ENCODE measurements at places on chromosomes 6 and 20.

- DNase-seq: no peak
Measured at GRCh38 chr6:137550535-137550934, 56.3 kb upstream of the OLIG3 start.

DNA sequence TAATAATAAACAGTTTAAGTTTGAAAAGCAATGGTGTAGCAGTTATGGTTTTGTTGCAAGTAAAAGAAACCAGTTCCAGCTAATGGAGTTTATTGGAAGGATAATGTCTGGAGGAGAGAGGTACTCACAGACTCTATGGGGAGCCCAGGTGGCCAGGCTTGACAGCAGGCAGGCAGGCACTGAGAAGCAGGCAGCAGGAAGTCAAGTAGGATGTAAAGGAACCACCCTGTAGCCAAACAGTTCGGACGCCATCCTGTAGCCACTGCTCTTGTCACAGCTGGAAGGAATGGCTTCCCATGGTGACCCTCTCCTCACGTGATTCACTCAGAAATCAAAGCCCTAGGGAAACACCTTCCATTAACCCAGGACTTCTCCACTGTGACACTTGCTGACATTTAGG lies 96.7 kb upstream of the MC3R start:
- no peak for DNase-seq

DNA sequence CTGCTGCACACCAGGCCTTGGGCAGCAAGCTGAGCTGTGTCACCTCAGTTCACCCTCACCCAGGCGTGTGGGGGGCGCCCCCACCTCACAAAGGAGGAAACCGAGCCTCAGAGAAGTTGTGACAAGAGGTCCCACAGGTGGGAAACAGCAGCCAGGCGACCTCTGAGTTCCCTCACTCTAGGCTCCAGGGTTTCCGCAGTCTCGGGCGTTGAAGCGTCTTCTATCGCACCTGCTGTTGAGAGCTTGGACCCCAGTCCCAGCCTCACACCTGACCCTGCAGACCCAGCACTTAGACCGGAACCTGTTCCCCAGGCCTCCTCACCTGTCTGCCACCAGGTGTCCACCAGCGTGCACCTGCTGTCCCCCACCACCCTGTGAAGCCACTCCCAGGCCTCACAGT lies 22.3 kb upstream of the APMAP start:
- DNase-seq: no peak

DNA sequence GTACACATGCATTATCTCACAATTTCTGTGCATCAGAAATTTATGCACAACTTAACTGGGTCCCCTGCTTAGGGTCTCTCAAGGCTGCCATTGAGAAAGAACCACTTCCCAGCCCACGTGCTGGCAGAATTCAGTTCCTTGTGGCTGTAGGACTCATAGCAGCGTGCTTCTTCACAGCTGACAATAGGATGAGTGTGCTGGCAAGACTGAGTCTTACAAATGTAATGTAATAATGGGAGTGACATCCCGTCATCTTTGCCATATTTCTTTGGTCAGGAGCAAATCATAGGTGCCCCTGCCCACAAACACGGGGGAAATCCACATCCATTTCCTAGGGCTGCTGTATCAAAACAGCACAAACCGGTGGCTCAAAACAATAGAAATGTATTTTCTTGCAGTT lies 77.4 kb downstream of the FIG4 start:
- no peak for DNase-seq

- no peak for DNase-seq
Measured at GRCh38 chr6:125922322-125922860, 34.2 kb upstream of the HINT3 start.

GRCh38 chr6:169386411-169387057 lies 132.9 kb upstream of the THBS2 start:
- peak; percentile 24 for DNase-seq

DNA sequence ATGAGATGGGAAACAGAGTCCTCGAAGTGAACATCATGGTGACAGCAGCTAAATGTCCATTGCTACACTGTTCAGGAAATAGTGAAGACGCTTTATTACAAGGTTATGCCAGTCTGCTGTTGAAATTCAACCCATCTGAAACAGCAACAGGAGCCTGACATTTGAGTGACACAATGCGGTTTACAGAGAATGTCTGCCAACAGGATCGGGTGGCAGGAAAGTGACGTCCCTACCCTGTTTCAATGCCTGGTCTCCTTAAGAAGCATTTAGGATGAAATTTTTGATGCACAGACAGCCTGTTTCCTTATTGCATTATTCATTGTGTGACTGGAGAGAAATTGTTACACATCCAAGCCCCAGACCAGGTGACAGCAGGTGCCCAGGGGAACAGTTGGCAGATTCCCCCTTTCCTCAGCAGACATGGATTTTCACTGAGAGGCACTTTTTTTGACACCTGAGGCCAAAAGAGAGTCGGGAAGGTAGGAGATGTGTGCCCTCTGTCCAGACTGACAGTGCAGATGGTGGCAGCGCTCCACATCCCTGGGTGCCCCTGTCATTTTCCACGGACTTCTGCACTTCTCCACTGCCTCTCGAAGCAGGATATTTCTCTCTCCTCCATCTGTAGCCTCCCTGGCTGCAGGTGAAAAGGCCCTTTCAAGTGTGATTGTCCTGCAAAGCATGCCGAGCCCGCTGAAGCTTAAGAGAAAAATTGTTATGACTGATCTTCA lies 87.9 kb downstream of the BFSP1 start:
- no peak for DNase-seq

DNA sequence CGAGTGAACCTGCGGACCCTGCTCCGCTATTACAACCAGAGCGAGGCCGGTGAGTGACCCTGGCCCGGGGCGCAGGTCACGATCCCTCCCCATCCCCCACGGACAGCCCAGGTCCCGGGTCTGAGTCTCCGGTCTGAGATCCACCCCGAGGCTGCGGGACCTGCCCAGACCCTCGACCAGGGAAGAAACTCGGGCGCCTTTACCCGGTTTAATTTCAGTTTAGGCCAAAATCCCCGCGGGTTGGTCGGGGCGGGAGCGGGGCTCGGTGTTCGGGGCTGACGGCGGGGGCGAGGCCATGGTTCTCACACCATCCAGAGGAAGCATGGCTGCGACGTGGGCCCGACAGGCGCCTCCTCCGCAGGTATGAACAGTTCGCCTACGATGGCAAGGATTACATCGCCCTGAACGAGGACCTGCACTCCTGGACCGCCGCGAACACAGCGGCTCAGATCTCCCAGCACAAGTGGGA lies 46.9 kb upstream of the TRIM26 start:
- DNase-seq: peak; percentile 76

DNA sequence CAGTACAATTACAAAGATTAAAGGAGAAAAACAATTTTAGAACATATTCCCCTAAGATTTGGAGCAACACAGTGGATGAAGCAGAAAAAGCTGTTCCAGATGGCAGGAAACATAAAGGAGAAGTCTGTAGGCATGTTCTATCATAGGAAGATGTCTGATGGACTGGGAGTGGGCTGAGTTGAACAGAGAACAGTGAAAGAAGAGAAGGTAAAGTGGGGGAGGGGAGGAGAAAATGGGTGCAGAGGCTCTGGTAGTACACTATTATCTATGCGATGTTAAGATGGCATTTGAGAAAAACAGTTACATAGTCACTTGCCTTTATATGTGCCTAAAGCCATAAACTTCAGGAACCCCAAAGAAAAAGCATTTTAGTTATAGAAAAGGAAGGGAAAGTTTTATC lies 4.2 kb upstream of the PHIP start:
- no peak for DNase-seq

DNA sequence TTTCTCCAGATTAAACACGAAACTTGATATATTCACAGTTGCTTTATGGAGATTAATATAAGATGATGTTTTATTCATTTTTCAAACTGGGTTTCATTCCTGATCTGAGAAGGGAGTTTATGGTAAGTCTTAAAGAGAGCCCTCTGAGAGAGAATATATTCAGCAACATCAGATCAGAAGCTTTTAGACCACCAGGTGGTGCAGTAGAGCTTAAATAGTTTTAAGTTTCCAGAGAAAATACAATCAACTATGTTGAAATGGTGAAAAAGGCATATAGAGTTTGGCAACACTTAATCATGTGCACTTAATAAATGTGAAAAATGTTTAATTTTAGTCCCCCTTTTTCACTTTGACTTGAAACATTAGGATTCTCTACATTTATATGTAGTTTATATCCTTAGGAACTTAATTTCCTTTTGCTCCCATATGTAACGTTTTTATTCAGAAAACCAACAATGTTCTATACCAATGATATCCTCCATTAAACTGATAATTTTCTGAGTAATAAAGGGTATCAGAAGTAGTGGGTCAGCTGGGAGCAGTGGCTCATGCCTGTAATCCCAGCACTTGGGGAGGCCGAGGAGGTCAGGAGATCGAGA lies 86.4 kb upstream of the CLDN20 start:
- no peak for DNase-seq

- no peak for DNase-seq
Measured at GRCh38 chr20:44748005-44748370, 2.3 kb downstream of the KCNK15 start.

GRCh38 chr6:135902756-135903331 lies 51.3 kb downstream of the PDE7B start:
- no peak for DNase-seq

DNA sequence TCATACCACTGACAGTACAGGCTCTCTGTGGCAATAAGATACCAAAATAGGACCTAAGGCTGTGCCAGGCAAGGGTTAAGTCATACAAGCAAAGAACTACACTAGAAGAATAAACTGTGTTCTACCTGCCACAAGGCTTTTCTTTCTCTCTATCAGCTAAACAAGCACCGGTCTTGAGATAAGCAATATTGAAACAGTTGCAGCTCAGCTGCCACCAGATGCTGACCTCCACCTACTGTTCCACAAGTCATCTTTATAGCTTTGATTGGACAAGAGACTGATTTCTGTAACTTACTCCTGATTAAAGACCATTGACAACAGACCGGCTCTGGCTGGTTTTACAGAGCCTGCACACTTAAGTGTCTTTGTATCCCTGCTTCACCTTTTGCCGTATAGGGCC lies 24.1 kb downstream of the SCP2D1 start:
- no peak for DNase-seq

DNA sequence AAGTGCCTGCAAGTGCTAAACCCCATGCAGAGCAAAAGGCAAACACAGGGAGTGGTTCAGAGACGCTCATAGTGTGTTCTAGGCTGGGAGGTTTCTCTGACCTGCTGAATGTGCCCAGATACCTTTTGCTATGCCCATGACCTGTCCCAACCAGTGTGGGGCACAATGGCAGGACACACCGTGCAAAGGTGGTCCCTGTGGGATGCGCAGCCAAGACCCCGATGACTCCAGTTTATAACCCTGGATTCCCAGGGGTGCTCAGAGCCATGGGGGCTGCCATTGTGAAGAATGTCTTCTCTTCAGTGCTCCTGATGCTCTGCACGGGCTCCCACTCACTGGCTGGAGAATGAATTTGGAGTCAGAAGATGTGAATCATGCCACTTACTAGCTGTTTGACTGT lies 2.2 kb upstream of the NINL start:
- DNase-seq: no peak

DNA sequence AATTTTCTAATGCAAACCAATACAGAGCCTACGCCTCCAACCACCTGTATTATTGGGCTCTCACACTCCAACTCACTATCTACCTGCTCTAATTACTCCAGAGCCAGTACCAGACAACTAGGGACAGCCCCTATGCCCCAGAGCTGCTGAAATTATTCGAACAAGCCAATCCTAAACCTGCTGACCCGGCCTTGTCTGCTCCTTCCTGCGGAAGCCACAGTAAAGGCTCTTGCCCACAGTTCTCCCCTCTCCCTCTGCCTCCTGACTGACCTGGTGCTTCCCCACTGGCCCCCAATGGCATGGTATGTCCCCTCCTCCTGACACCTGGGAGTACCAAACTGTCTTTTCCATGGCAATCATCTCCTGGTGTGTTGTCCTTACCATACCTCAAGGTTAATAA lies 4.1 kb upstream of the TOX2 start:
- peak; percentile 47 for DNase-seq

DNA sequence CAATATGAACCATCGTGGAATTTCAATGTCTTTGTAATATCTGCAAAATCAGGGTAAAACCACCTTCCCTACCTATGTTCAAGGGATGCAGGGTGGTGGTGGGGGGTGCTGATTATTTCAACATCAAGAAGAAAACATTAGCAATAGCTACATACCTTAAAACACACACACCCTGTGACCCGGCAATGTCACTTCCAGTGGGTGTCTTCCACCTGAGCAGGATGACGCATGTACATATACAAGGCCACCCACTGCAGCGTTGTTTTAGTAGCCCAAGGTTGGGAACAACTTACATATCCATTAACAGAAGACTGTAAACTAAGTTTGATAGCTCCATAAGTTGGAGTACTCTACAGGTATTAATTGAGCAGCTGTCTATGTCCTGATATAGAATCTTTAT lies 62.6 kb upstream of the SIRPG start:
- no peak for DNase-seq

GRCh38 chr6:5174756-5175549 lies 85.8 kb downstream of the LYRM4 start:
- DNase-seq: no peak

GRCh38 chr6:20134613-20135012 lies 77.7 kb downstream of the MBOAT1 start:
- DNase-seq: no peak

GRCh38 chr6:25902071-25902470 lies 28.0 kb upstream of the SLC17A3 start:
- no peak for DNase-seq

DNA sequence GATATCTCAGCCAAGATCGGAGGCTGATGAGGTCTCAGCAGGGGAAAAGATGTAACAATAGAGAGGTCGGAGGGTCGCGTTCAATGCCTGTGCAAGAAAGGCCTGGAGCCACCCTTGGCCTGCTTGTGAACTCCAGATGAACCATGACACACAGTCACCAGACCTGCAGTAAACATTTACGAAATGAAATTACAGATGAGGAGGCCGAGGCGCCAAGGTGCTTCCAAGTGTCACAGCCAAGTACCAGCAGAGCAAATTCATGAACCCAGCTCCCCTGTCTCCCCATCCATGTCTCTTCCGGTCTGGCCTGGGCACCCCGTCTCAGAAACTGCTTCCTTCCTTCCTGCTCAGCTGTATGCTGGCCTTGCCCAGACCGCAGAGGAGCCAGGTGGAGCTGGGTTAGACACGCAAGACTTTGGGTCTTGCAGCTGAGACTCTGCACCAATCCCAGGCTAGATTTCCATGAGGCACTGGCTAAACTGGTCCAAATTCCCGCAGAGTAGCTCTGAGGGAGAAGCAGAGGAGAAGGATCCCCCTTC lies 48.1 kb downstream of the CHMP4B start:
- DNase-seq: peak; percentile 67

Data from activated CD8-positive, alpha-beta memory T cell treated with anti-CD3 and anti-CD28 coated beads for 24 hours (primary cell).